ENCODE measurements at places on chromosomes 12 and 14.

- no peak for DNase-seq
Measured at GRCh38 chr14:69034612-69035262, 55.6 kb upstream of the ACTN1 start.

- DNase-seq = no peak
Measured at GRCh38 chr12:56373515-56373914, 10.9 kb upstream of the APOF start.

GRCh38 chr12:19465711-19466110, 26.4 kb downstream of the AEBP2 start:
- DNase-seq = no peak

DNA sequence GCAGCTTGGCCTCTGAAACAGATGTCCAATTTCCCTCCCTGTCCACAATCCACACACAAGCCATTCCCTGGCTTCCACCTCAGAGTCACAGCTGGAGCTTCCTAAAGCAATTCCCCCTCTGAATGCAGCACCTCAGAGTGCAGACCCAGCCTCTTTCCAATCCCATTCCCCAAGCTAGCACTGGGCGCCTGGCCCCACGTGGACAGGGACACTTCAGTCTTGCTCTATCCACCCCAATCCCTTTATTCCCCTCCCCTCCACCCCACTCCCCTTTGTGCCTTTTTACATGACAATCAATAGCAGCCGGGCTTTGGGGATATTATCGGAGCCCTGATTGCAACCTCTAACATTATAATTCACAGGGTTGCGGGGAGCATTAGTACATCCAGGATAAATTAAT, 292.6 kb downstream of the TTC8 start:
- no peak for DNase-seq

GRCh38 chr12:75437564-75437963, 43.0 kb upstream of the GLIPR1 start:
- DNase-seq = no peak

- DNase-seq = no peak
Measured at GRCh38 chr12:34601689-34602088, 579.4 kb downstream of the ALG10 start.

DNA sequence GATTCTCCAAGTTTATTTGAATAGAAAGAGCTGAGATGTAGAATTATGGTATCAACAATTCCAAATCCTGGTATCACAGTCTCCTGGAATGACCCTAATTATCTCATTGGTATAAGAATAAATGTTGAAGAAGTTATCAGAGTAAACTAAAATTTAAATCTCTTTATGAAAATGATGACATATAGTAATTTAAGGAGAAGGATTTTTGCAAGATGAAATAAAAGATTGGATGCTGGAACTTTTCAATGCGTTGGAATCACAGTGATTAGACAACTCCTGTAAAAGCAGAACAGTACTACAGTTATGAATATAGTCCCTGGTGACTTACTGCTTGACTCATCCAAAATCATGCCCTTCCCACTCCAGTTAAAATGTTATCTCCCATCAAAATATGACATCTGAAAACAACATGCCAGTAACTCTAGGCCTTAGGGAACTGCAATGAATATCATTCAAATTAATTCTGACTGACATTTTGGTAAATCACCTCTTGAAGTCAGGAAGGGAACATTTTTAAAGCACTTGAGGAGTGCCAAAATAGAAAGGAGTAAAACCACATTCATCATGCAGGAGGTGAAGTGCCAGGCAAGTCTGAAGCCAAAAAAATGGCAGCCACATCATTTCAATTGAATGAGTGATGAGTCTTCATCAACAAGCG, 197.8 kb upstream of the PRKD1 start:
- no peak for DNase-seq

DNA sequence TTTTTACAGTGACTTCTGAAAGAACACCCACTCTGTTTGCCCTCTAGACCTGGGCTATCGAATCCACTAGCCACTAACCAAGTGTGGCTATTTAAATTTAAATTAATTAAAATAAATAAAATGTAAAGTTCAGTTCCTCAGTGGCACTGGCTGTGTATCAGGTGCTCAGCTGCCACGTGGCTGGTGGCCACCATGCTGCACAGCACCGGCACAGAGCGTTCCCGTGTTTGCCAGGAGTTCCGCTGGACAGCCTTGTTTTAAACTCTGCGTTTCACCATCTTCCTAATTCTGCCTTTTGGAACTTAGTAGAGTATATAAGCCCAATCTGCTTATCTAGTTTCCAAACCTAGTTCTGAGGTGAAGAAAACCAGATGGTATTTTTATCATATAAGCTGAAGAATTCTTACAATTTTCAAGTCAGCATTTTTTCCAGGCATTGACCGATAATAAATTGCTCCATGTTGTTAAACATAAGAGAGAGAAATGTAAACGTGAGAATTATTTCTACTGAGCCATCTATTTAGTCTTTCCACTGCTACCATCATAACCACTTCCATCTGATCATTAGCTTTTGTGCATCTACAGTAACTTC, 339.0 kb downstream of the CACNA1C start:
- DNase-seq = peak; percentile 5
